Right hindlimb (tissue), 1 donor: ENCODE measurements at places on chromosomes 2 and 18.

- DNase-seq, result no peak
Measured at GRCh38 chr2:170845343-170845742, 28.7 kb downstream of the GAD1 start.

DNA sequence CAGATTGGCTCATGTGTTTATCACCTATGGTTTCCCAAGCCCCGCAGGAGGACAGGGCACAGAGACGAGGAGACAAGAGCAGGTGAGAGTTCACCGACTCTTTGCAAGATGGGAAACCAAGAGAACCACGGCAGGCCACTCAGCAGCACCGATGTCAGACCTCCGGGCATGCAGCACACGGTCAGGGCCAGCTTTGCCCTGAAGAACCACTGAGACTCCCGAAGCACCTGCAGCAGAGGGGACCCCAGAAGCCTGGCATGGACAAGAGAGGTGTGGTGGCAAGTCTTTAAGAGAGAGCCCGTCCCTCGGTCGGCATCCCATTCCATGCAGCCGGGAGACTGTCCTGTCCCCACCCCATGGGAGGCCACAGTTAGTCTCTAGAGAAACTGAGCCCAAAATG is 36.6 kb upstream of the TAF1B start:
- DNase-seq, result no peak

DNA sequence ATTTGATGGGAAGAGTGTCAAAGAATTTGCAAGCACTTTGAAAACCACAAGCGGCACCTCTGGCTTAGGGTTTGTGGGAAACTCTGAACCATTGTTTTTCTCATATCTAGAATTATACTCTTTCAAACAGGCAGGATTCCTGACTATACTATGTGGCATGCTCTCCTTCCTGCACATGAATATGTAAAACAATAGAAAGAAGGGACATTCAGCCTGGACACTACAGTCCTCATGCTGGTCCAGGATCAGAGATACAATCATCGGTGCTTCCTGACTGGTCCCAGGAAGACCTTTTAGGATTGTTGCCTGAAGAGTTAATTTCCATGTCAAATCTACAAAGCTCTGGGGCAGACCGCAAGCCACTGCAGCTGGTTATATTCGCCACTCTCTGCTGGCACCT is 55.7 kb upstream of the RASGRP3 start:
- DNase-seq, result no peak

DNA sequence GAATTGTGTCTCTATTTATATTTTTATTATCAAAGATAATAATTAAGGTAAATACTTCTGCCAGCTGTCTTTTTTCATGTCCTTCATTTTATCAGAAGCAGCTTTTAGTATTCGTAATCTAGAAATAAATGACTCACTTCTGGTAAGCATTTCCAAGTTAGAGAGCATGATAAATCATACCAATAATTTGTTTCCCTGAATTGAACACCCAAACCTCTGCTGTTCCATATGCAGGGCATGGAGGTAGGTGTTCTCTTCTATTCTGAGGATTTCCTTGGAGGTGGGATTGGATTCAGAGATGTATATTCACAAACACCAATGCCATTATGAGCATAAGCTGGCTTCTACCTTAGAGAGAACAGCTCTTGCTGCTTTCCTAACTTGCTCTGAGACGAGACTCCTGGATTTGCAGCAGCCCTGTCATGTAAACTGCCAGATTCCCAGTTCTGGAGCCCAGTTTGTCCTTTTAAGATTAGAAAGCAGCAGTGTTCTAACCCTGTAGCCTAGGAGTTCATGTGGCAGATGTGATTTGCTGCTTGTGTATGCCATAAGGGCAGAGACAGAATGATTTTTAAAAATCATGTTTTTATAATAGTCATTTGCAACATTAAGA is 47.5 kb downstream of the SKA1 start:
- no peak for DNase-seq

- no peak for DNase-seq
Measured at GRCh38 chr18:46624127-46624526, 32.9 kb downstream of the LOXHD1 start.

DNA sequence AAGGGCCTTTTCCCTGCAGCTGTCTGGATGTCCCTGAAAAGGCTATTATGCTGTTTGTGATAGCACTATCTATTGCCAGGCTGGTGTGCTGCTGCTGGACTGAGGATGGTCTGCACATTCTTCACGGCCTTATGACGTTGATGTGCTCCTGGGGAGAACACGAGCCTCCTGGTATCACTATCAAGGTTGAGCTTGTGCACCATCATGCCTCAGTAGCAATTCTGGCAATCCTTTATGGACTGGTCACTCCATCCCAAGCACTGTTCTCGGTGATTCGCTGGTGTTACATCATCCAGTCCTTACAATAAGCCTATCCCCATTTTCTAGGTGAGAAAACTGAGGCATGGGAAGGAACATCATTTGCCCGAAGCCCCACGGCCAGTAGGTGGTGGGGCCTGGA is 18.2 kb upstream of the CCBE1 start:
- DNase-seq, result no peak

GRCh38 chr2:30315391-30316063 is 84.2 kb downstream of the LBH start:
- no peak for DNase-seq

DNA sequence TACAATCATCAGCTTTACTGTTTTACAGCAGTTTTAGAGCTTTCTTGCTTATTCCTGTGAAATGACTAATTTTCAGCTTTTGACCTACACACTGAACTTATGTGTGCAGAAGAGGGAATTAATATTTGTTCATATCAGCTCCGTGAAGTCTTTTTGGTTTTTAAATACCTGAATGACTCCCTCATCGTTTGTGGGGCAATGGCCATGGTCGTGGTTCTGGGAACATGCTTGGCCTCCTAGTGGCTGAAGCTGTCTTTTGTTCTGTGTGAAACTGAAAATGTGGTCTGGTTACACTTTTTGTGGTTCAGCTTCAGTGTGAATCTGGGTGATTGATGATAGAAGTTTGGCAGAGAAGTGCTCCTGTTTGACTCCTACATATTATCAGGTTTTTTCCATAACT is 408.1 kb downstream of the THSD7B start:
- DNase-seq, result no peak

- DNase-seq, result no peak
Measured at GRCh38 chr2:127826047-127826446, 15.1 kb upstream of the WDR33 start.
